ENCODE measurements at places on chromosomes 4 and X.

- no peak for DNase-seq
Observed at GRCh38 chr4:143858456-143858855, 46.9 kb downstream of the GYPE start.

- DNase-seq, result no peak
Observed at GRCh38 chrX:10602646-10603045, 17.7 kb downstream of the MID1 start.

GRCh38 chr4:24511371-24512063 is 72.8 kb downstream of the DHX15 start:
- no peak for DNase-seq

GRCh38 chrX:124098089-124098488 is 136.6 kb downstream of the STAG2 start:
- DNase-seq, result no peak

GRCh38 chr4:168076989-168077725 is 15.2 kb upstream of the ANXA10 start:
- peak; percentile 13 for DNase-seq

GRCh38 chr4:47617607-47618006 is 132.5 kb downstream of the ATP10D start:
- DNase-seq, result no peak

DNA sequence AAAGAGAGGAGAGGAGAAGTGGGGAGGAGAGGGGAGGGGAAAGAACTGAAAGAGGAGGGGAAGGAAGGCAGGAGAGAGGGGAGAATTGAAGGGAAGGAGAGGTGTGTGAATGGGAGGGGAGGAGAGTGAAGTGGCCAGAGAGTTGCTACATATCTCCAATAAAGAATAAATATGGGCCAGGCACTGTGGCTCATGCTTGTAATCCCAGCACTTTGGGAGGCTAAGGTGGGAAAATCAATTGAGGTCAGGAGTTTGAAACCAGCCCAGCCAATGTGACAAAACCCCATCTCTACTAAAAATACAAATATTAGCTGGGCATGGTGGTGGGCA is 482.4 kb downstream of the NAF1 start:
- DNase-seq, result no peak

DNA sequence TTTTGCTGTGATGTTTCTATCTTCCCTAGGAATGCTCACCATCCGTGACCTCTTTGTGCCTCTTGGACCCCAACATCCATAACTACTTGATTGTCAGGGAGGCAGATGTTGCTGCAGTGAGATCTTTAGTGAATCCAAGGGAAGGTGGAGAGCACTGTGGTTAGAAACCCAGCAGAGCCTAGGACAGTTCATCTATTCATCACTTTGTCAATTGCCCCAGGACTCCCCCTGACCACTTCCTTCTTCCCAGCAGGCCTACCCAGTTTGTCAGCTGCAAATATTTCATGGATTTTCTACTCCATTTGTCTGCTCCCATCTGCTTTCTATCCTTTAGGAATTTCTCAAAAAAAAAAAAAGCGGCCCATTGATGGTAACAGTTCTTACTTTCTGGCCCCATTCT is 942.8 kb downstream of the PCDH7 start:
- no peak for DNase-seq

DNA sequence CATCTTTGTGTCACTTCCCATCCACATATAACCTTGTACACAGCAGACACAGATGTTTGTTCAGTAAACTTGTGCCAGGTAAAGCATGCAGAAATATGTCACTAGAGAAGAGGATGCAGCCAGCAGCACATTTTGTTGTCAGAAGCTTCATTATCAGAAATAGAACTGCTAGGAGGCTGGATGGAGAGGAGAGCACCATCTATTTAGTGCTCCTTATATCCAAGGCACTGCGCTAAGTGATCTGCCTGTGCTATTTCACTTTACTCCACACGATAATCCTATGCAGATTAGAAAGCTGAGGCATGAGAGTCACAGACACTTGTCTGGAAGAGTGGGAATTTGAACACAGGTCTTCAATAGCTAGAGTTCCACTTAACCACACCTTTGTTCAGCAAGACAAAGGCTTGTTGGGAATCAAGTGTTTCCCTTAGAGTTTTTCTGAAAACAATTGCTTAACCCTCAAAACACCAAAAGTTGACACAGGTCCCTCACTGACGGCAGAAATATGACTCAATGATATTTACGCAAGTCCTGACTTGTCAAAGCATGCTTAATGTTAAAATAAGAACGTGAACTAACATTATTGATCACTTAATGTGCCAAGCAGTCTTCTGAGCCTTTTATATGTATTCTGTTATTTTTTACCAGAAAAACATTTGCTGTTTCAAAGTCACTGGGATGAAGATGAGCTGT is 1.2 kb upstream of the QDPR start:
- no peak for DNase-seq

DNA sequence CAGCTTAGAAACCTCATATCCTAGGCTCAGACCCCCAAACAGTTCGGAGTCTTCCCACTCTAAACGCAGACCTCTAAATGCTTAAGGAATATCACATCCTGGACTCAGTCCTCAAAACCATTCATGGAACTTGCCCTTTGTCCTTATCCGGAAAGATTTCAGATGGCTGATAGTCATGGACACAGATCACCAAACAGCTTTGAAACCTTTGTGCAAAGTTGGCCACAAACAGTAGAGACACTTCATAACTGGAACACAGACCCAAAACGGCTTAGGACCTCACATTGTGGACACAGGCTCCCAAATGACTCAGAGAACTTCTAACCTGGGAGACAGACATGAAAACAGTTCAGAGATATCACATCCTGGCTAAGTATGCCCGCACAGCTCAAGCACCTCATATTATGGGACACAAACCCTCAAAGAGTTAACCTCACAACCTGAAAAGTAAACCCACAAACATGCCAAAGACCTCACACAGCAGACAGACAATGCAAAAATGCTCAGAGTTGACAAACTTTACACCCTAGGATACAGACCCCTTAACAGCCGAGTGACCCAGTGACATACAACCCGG is 15.5 kb downstream of the SUV39H1 start:
- DNase-seq, result no peak

DNA sequence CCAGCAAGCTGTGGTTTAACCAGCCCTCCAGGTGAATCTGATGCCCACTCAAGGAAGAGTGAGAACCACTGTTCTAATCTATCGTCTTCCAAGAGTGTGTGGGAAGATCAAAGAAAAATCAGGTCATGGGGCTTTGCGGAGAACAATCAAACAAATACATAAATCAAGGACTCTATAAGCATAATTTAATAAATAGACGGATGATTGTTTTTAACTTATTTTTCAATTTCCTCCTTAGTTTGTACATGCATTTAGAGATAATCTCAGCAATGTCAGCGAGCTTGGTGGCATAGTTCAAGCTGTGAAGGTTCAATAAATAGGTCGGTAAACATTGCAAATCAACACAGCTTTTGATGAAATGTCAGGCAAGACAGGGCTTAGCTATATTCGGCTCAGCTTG is 84.9 kb downstream of the DMD start:
- no peak for DNase-seq

DNA sequence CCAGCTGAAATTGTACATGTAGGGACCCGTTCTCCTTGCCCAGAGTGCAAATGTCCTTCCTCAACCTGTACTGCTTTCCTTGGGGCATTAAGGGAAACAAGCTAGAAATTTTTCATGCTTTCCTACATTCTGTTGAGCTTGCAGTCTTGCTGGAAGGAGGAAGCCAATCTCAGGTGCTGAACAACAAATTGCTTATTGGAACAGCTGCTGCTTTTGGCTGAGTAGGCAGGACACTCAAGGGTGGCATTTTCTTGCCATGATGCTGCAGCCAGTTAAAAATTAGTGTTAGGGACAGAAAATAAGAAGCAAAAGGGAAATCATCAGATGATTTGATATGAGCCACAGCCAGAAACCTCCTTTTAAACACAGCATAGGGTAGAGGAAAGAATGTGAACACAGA is 223.7 kb downstream of the QDPR start:
- DNase-seq, result no peak

DNA sequence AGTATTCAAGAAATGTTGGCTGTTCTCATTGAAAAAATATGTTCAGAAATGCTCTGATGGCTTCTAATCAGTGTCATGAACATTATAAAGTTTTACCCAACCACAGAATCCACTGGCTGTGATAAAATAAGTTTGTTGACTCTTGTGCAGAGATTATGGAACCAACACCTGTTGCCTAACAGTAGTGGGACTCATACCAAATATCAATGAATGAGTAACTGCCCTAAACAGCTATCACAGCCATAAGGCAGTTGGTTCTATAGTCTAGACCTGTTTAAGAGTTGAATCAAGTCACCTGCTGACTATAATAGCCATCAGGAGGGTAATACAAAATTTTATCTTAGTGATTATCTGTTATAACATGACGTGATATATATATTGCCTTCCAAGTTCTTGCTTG is 168.3 kb downstream of the ATOH1 start:
- no peak for DNase-seq

GRCh38 chr4:86769794-86770193 is 79.4 kb downstream of the SLC10A6 start:
- no peak for DNase-seq

- DNase-seq, result no peak
Observed at GRCh38 chrX:3299636-3300035, 46.8 kb downstream of the MXRA5 start.

Measured in stimulated activated CD4-positive, alpha-beta T cell treated with anti-CD3 and anti-CD28 coated beads, Interleukin-12 subunit alpha, Interleukin-12 subunit beta, amount 100 ng/mL, for 4 hours (primary cell).